ENCODE measurements at places on chromosomes 7 and 10.

DNA sequence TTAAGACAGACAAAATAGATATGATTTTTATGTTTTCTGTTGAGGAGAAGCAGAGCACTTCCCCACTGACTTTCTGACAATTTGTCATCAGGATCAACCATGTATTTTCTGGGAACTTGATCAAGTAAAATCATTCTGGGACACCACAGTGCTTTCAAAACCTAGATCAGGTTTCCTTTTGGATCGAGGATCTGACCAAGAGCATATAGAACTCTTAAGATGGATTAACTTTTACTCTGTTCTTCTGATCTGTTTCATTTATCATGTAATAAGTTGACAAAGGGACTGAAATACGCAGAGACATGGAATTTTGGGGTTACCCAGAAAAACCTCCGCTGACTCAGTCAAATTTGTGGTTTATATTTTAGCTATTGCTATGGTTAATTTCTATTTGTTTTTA lies 136.0 kb upstream of the WNT16 start:
- DNase-seq = no peak

DNA sequence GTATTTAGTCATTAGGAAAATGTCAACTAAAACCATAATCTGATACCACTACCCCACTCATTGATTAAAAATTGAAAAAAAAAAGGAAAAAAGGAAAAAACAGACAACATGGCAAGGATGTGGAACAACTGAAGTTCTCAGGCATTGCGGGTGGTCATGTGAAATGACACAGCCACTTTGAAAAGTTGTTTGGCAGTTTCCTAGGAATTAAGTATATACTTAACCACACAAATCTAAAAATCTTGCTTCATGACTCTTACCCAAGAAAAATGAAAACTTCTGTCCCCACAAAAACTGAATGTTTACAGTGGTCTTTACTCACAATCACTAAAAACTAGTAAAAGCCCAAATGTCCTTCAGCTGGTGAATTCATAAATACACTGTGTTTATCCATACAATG lies 254.5 kb downstream of the AHR start:
- DNase-seq = no peak

GRCh38 chr10:33524966-33525365 lies 190.5 kb upstream of the NRP1 start:
- DNase-seq = no peak

- DNase-seq = no peak
These were observed 160.6 kb downstream of the DNAJB6 start for GRCh38 chr7:157497367-157497743.

DNA sequence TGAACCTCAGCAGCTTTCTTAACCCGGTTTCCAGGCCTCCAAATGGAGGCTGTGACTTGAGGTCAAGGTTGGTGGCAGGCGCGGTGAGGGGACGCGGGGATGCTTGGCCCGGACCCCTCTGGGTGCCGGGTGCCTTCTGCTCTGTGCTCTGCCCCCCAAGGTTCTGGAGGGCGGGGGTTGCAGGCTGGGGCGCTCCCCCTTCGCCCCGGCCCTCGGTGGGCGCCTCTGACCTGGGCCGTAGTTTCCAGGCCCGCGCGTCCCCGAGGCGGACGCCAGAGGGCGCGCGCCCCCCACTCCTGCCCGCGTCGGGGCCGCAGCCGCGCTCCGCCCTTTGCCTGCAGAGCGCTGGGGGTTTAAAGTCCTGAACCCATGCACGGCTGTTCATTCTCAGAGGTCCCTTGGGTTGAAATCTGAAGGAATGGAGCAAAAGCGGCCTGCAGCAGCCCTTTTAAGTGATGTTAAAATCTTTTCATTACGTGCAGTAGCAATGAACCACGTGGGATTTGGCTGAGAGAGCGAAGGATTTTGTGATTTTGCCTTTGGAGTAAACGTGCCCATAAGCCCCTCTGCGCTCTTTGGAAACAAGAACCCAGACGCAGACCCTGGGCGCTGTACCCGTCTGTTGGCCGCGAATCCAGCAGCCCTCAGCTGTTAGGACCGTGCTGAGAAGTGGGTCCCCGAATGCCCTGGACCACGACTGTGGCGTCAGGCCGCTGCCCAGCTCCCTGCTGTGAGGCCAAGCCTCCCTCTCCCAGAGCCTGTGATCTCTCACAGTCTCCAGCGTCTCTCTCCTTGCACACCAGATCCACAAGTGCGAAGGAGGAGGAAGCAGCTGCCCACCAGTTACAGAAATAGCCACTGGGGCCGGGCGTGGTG lies 135.0 kb downstream of the ACTR3B start:
- DNase-seq = no peak

- no peak for DNase-seq
These were observed 102.3 kb downstream of the KLF6 start for GRCh38 chr10:3682745-3683144.

DNA sequence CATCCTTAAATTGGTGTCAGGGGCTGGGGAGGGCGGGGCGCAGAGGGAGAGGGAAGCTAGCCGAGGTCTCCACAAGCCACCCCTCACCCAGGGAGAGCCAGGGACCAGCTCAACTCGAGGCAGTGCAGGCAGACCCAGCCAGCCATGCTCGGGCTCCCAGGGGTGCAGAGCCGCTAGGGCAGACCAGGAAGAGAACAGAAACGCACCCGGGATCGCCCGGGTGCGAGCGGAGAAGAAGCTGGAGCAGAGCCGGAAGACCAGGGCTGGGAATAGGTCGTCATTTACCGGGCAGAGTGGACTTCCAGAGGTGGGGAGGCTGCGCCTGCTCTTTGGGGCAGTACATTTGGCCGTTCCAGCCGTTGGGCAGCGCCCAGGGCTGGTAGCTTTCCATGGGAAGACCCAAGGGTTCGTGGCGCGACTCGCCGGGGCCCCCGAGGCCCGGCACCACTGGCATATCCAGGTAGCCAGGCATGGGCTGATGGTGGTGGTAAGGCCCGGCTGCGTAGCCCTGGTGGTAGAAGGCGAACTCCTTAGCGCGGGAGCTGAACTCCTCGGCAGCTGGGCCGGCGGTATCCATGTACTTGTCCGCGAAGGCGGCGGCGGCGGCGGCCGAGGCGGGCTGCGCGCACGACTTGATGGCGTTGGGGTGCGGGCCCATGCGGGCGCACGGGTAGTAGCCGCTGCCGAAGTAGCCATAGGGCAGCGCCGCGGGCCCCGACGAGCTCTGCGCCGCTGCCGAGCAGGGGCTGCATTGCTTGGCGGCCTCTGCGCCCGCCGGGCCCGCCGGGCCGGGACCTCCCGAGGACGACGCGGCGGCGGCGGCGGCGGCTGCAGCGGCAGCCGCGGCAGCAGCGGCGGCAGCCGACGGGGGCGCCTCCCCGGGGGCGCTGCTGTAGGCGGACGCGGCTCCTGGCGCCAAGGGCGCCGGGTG lies 755 bp downstream of the HOXA13 start:
- peak; percentile 70 for DNase-seq

DNA sequence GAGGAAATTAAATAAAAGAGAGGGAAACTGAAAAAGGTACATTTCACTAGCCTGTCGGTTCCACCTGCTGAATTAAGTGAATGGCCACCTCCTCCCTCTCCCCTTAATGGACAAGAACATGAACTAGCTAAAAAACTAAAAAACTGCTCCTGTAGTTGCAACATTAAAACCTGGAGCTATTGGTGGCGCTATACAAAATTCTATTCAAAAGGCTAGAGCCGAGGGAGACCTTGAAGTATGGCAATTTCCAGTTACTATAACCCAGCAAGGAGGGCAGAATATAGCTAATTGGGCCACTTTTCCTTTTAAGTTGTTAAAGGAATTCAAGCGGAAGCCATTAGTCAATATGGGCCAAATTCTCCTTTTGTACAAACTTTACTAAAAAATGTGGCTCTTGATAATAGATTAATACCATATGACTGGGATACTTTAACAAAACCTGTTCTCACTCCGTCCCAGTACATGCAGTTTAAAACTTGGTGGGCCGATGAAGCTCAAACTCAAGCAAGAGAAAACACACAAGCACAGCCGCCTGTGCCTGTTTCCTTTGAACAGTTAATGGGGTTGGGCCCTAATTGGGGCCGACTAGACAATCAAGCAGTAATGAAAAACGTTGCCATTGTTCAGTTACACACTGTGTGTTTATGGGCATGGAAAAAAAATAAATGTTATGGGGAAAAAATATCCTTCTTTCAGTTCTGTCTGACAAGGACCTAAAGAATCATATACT lies 6.5 kb upstream of the CHST3 start:
- peak; percentile 40 for DNase-seq

- DNase-seq = no peak
These were observed 227.7 kb upstream of the TEX47 start for GRCh38 chr7:89023206-89023605.

GRCh38 chr7:158526531-158526930 lies 61.1 kb downstream of the PTPRN2 start:
- DNase-seq = no peak

DNA sequence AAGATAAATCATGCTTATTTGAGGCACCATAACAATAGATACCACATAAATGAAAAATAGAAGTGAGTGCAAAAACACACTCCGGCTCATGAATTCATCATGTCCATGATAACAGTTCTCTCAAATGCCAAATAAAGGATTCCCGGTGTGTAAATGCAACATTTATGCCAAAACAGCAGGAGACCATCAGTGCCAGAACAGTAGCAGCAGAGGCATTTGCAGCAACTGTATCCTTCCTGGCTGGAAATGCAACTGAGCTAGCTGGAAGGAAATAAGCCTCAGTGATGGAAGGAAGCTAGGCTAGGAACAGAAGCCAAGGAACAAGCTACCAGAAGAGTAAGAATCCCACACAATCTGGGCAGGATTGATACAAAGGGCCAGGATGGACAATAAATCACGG lies 79.9 kb upstream of the THSD7A start:
- DNase-seq = no peak

Measured in ELR (cell line).